ENCODE measurements at places on chromosomes 12 and 14.
A peak's percentile ranks its signal among the peaks of the same experiment; 100 is the strongest.

- DNase-seq = no peak
Measured at GRCh38 chr12:68391937-68392336, 59.8 kb upstream of the MDM1 start.

DNA sequence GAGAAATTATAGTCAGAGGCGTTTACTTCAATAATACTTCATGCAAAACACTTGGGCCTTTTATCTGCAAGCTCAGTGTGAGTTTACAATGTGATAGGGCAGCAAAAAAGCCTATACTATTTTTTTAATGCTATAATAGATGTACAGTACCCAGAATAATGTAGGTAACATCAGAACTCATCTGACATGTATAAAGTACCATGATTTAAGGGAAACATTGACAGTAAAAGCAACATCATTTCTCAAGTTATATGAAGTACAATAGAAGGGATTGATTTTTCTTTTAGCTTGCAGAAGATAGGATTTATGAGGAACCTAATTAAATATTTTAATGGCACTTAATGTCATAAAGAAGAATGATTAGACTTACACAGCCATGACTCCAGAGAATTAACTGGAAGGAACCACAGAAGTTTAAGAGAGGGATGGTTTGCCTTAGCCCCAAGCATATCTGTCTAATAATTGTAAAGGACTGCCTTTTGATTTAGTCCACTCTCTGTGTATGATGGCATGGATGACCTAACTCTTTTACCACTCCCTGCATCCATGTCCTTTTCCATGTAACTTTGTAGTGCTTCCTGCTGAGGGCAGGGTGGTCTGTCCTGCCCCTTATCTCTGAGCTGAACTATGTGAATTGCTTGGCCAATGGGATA is 55.9 kb upstream of the MIS18BP1 start:
- DNase-seq = no peak

GRCh38 chr12:3135522-3136461 is 58.6 kb downstream of the TSPAN9 start:
- DNase-seq = peak; percentile 85

DNA sequence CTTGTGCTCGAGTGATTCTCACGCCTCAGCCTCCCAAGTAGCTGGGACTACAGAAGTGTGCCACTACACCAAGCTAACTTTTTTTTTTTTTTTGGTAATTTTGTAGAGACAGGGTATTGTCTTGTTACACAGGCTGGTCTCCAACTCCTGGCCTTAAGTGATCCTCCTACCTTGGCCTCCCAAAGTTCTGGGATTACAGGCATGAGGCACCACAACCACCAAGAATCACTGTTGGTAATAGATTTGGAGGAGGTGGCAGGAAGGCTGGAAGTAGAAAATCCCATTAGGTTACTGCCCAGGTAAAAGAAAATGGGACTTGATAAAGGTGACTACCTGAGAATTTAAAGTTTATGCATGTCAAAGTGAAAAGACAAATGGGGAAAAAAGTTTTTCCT is 1.4 kb upstream of the CDCA4 start:
- DNase-seq = no peak

DNA sequence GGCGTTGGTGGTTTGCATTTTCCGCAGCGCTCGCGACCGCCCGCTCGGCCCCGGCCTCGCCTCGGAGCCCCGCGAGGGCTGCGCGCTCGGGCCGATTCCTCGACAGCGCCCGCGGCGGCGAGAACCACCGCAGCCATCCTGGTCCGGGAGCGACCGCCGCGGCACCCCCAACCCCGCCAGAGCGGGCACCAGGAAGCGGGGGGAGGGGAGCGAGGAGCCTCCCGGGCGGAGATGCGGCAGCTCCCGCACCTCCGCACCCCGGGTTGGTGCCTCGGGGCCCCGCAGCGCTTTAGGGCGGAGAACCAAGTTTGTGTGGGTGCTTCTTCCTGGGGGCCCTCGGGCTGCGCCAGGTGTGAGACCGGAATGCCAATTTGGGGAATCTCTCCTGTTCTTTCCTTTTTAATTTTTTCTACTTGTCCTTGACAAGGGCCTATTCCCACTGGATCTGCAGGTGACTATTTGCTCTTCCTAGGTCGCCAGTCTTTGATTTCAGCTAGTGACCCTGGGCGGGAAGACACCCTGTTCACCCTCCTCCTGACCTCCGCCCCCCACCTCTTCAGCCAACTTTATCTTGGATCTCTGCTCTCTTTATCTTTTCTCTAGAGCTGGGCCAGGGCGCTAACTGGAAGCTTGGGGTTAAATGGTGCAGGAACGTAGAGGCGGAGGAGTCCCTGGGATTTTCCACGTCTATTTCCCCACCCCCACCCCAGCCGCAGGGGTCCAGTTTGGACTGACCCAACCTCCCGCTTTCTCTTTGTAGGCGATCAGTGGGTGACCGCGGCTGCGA is at the start of gene SOCS2:
TSS of gene SOCS2 (plus strand) at position 751 of the 787 bp plus-strand sequence. CDS start 223 bp downstream, outside the sequence.
- no peak for DNase-seq

- no peak for DNase-seq
Measured at GRCh38 chr12:124667506-124668326, 100.3 kb upstream of the NCOR2 start.

DNA sequence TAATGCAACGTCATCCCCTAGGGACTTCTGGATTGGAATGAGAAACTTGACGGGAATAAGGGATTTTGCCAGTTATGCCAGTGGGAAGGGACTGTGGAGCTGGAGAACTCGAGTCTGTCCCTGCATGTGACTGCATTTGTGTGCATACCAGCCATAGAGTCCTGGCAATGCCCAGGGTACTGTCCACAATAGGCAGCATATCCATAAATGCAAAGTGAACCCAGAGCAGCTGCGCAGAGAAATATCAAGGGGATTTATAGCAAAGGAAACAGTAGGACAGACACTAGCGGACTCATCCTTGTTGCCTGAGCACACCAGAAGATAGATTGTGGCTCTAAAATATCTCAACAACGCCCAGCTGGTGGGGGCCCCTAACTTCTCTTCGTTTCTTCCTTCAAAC is 247.1 kb upstream of the SRRM4 start:
- no peak for DNase-seq

- DNase-seq = no peak
Measured at GRCh38 chr12:26658991-26659390, 174.0 kb downstream of the ITPR2 start.

DNA sequence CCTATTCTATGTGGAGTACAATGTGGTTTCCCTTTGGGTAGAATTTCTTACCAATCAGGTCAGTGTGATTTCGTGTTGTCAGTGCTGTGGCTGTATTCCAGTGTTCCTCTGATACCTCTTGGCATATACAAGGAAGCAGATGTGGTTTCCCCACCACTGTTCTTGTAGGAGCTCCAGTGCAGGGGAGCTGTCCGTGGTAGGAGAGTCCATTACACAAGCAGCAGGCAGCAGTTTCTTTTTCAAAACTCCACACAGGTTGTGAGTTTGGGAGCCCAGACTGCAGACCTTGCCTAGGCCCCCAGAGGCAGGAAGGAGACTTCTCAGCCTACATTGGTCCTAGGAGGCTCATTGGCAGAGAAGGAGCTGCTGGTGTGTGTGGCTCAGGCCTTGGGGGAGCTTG is 452.8 kb downstream of the AACS start:
- peak; percentile 51 for DNase-seq

GRCh38 chr12:57611108-57611826 is at the start of gene ARHGEF25:
Gene ARHGEF25, plus strand, starts transcription at chr12:57611435. Its CDS starts 460 bp downstream, at chr12:57611895.
- peak; percentile 54 for DNase-seq

- peak; percentile 61 for DNase-seq
Measured at GRCh38 chr12:101407049-101407435, 530 bp downstream of the ARL1 start.

DNA sequence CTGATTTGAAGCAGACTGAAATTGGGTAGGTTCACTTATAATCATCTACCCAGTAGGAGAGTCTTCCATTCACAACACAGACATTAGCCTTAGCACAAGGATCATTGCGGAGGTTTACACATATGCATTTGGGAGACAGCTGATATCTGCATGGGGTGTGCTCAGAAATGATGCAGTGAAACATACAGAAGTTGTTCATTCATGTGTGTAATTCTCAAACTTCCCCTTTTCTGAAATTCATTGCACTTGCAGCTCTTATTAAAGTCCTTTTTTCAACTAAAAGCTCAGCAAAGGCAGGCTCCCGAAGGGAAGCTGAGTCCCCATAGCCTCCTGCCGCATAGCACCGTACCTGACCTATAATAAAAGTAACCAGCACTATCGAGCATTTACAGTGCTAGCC is 218.3 kb upstream of the CRY1 start:
- DNase-seq = peak; percentile 61
